GM18507 (cell line): ENCODE measurements at places on chromosomes 16 and 17.

GRCh38 chr16:29745121-29745852 lies 503 bp downstream of the C16orf54 start:
- no peak for DNase-seq

DNA sequence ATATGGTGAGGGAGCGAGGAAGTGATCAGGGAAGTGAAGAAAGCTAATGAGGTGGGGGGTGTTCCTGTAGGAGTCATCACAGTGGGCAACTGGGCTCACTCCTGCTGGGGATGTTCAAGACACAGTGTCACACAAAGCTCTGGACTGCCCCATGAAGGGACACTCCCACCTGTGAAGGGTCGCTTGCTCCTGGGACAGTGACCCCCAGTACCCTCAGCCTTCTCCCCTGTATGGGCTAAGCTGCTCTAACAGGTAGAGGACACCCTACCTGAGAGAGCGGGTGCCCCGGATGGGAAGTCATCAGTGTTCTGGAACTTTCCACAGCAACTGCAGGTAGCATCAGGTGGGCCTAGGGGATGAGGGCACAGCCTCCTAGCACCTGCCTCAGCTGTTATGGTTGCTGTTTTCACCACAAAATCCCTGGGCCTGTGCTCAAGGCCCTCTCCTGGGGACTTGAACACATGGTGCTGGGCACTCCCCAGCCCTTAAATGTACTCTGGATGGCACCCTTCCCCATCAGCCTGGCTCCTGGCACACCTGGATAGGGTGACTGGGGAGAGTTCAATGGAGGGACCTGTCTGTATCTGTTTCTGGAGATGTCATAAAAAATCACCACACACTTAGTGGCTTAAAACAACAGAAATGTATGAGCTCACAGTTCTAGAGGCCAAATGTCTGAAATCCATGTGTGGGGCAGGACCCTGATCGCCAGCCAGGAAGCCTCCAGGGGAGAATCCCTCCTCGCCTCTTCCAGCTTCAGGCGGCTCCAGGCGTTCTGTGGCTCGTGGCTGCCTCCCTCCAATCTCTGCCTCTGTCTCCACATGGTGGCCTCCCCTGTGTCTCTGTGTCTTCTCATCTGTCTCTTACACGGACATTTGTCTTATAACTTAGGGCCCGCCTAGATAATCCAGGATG lies 104.0 kb upstream of the CDH5 start:
- DNase-seq: no peak

- no peak for DNase-seq
Measured at GRCh38 chr17:8153525-8153956, 1.3 kb upstream of the PER1 start.

DNA sequence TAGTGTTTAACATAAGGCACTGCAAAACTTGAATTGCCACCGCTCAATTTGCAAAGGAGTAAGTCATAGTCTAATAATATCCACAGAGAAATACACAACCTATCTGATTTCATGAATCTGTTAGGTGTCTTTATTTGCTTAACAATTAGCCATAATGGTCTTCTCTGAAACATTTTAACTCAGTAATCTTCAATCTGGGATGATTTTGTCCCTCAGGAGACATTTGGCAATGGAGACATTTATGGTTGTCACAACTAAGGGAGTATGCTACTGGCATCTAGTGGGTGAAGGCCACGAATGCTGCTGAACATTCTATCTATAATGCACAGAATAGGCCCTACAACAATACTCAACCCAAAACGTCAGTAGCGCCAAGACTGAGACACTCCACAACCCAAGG lies 4.3 kb downstream of the UBE2G1 start:
- no peak for DNase-seq

- DNase-seq: no peak
Measured at GRCh38 chr17:19311016-19311415, 51.5 kb downstream of the B9D1 start.

GRCh38 chr17:44915862-44916780 lies 821 bp upstream of the GFAP start:
- no peak for DNase-seq

GRCh38 chr17:30790279-30790678 lies 34.2 kb downstream of the CRLF3 start:
- DNase-seq: no peak

GRCh38 chr16:3938471-3938842 lies 57.9 kb upstream of the CREBBP start:
- no peak for DNase-seq

DNA sequence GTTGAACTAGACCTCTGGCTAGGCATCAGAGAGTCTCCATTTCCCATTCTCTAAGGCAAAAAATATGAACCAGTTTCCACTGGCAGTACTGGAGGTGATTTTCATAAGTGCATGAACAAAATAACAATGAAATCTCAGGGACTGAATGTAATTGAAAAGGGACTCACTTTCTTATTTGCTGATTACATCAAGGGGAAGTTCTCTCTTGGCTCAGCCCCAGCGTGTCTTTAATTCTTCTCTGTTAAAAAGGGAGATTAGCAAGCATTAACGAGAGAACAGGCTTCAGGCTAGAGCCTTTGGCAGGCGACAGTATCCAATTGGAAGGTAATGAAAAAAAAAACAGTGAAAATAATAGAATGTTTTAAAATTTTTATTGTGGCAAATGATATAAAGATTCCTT lies 34.0 kb upstream of the ADAMTS18 start:
- no peak for DNase-seq

DNA sequence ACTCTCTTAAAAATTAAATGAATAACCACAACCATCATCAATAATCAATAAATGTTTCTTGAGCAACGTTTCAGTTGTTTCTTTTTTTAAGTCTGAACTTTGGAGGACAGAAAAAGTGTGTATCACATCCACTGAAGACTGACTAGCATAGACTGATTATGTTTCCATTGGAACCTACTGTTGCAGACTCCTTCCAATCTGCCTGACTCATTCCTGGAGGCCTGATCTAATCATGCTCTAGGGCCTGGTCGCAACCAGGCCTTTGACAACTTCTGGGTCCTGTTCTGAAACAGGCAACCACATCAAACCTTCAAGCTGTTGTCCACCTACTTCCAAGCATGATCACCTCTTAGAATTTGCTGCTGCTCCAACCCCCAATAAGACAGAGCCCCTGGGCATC lies 109.2 kb upstream of the NUDT7 start:
- no peak for DNase-seq

- DNase-seq: no peak
Measured at GRCh38 chr16:51577621-51578303, 426.7 kb upstream of the SALL1 start.

DNA sequence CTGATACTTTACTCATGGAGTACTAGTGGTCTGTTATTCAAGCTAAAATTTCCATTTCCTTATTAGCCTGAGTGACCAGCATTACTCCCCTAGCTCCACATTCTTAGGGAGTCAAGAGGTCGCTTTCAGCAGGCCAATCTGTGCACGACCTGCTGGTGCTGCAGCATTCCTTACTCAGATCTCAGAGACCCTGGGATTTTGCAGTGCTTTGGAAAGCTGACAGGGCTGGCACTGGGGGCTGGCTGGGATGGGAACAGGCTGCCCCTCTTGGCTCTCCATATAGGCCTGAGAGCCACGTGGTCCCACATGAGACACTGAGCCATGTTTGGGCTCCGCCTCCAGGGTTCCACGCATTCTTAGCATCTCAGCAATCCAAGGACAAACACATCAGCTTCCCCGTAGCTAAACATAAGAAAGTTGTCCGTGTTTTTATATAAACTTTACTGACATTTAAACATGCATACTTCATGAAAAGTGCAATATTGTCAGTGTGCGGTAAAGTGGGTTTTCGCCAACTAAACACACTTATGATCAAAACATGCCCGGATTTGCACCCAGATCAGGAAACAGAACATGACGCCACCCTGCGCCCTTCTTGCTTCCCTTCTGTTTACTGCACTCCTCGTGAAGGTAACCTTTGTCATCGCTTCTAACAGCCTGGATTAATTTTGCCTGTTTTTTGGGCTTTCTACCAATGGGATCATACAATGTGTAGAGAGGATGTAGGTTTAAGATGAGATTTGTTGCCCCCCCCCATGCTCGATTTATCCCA lies 254.5 kb upstream of the CACNG5 start:
- DNase-seq: no peak

- DNase-seq: no peak
Measured at GRCh38 chr17:49545806-49546545, 29.7 kb upstream of the NXPH3 start.

GRCh38 chr17:13425390-13425789 lies 176.3 kb downstream of the HS3ST3A1 start:
- no peak for DNase-seq

DNA sequence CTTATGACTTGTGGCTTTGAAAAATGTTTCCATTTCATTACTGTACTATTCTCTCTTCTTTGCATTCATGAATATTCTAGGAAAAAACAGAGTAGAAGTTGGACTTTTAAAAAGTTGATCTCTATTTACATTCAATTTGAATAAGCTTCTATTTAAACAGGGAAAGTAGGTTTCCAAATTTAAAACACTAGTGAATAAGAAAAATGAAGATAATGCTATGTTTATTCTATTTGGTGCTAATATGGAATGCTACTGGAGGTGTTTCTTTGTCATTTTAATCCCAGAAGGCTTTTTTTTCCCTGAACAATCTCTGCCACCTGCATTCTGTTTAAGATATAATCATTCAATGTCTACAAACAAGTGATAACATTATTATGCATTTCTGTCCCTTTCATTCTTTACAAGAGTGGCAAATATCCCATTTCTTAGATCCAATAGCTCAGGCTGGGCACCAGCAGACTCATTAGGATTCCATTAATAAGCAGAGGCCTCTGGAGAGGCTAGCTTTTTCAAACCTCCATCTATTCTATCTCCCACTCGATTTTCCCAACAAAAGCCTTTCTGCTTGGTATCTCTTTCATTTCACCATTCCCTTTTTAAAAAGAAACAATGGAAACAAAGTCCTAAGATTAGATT lies 1001.6 kb upstream of the CDH8 start:
- no peak for DNase-seq

DNA sequence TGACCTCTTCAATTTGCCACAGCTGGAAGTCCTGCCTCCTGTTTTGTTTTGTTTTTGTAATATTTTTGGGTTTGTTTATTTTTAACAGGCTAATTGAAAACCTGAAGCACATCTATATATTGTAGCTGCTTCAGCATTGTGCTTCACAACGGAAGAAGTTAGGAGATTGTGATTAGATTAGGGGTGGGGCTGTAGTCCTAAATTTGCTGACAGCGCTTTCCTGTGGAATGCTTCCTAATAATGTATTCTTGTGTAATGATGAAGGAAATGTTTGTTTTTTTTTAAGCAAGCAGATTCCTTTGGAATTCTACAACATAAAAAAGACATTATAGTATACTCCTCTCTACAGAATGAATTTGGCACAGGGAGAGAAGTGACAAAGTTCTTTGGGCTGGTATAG lies 70.1 kb downstream of the NLK start:
- DNase-seq: no peak

- DNase-seq: no peak
Measured at GRCh38 chr17:46916211-46916610, 6.7 kb upstream of the GOSR2 start.

- no peak for DNase-seq
Measured at GRCh38 chr17:27456681-27457359, 572 bp downstream of the KSR1 start.

DNA sequence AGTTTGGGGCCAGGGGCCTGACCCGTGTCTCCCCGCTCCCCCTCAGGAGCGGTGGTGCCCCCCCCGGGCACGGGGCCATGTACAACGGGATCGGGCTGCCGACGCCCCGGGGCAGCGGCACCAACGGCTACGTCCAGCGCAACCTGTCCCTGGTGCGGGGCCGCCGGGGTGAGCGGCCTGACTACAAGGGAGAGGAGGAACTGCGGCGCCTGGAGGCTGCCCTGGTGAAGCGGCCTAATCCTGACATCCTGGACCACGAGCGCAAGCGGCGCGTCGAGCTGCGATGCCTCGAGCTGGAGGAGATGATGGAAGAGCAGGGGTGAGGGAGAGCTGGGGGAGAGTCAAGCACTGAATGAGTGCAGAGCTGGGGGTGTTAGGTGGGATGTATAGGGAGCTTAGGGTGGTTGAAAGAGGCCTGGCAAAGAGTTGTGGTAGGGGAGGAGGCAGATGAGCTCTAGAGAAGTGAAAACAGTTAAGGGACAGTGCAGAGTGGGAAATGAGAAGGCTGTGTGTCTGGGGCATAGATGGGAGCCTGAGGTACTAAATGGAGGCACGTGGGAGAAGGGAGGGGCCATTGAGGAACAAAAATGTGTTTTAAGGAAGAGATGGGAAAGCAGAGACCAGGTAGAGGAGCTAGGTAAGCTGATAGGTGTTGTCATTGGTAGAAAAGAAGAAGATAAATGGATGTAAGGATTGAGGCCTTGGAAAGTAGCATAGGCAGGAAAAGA lies 4.0 kb downstream of the SRRM2 start:
- no peak for DNase-seq

- DNase-seq: no peak
Measured at GRCh38 chr16:70788668-70789594, 12.0 kb downstream of the VAC14 start.

- no peak for DNase-seq
Measured at GRCh38 chr16:76654088-76654820, 377.1 kb downstream of the CNTNAP4 start.

GRCh38 chr16:11896486-11897176 lies 19.1 kb downstream of the GSPT1 start:
- no peak for DNase-seq

DNA sequence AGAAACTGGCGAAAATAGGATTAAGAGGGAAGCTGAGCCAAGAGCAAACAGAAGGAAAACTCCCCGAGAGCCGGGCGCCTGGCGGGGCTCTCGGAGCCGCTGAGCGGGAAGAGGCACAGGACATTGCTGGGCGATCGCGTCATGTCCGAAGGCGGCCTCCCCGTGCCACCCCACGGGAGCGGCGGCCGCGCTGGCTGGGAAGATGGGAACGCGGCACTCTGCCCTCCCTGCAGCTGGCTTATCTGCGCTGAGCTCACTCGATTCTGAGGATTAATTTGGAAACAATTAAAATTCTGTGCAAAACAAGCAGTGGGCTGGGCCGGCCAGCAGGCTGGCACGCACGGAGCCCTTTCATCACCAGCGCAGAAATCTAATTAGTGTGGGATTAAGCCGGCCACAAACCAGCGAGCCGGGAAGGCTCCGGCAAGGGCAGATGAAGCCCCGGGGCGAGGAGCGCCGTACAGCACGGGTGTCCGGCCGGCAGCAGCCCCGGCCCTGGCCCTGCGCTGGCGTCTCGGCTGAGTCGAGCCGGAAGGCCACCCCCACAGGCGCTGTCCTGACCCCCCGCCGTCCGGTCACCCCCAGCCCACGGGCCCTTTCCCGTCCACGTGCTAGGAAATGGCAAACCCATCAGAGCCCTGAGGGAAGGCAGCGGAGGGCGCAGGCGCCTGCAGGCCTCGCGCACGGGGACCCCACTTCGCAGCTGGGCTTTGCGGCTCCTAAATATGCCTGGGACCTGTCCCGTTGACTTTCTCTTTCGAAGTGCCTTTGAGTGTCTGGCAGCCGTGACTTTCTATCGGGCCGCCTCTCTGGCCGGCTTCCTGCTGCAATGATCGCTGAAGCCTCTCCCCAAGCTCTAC lies 37.9 kb downstream of the SOX8 start:
- no peak for DNase-seq

- DNase-seq: no peak
Measured at GRCh38 chr16:49439676-49440075, 66.1 kb downstream of the C16orf78 start.

DNA sequence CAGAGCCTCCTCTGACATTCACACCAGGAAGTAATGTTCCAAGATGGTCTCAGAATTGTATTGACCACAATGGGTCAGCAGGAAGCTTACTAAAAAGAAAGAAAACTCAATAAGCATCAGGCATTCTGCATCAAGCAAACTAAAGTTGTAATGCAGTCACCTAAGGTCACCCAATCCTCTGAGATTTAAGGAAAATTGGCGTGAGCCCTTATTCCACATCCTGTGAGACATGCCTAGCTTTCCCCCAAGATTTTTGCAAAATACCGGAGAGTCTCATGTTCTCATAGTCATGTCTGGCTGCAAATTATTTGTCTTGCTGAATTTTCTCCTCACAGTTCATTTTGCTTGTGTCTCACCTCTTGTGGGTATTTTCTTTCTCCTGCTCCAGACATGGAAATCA lies 417.1 kb upstream of the SOX9 start:
- no peak for DNase-seq
